ENCODE measurements at places on chromosomes 12 and 14.
A peak's percentile ranks its signal among the peaks of the same experiment; 100 is the strongest.

- no peak for DNase-seq
These were observed 269.5 kb downstream of the FBXL14 start for GRCh38 chr12:1324910-1325309.

DNA sequence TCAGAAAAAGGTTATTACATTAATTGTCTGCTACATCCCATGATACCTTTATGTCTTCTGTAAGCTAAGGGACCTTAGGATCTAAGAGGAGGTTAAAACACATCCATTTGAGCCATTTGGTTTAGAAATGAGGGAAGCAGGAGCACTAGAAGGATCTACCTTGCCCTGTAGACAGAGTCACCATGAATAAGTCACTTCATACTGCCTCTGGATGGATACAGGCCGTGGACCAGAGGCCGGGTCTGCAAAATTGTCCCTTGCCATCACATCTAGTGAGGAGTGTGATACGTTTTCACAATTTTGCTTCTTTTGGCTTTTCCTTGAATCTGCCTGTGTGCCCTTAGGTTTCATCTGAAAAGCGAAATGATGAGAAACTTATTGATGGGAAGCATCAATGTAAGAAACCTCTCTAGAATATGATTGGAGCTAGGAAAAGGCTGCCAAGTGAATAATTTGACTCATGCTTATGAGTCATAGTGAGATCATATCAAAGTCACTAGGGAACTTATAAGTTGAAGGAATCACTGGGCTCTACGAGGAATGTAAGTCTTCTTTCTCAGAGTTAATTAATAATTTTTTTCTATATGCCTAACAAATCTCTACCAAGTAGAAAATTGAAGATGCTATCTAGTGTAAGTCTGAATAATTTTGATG, 10.8 kb downstream of the GLRX5 start:
- no peak for DNase-seq

DNA sequence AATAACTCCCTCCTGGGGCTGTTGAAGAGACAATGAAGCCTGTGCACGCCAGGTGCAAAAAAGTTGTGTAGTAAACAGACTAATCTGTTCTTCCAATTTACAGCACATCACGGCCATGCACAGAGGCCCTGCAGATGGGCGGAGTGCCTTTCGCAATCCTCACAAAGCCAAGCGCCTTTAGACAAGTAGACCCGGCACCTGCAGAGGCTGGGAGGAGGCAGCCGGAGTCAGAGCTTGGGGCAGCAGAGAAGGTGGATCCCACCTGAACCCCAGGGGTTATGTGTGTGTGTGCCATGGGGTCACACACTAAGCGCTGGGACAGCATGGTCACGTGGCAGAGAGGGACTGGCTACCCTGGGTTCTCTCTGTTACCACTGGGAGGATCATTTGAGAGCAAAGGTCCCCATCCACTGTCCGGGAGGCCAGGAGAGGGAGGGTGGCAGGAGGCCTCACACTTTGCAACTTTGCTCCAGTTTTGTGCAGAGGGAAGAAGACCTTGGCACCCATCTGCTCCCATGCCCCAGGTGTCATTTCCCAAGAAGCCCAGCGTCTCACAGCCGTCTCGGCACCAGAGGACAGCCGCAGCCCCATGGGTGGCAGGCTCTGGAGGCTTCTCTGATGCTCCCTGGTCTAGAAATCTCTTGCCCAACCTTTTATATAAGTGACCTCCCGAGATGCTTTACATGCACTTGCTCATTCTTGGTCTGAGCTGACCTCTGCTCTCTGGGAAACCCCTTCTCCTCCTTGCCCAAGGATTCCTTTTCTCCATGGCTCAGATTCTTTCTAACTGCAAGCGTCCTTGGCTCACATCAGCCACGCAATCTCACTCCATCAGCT, 80.0 kb upstream of the DICER1 start:
- DNase-seq: no peak

GRCh38 chr14:90644882-90645281, 171.3 kb downstream of the TTC7B start:
- no peak for DNase-seq

DNA sequence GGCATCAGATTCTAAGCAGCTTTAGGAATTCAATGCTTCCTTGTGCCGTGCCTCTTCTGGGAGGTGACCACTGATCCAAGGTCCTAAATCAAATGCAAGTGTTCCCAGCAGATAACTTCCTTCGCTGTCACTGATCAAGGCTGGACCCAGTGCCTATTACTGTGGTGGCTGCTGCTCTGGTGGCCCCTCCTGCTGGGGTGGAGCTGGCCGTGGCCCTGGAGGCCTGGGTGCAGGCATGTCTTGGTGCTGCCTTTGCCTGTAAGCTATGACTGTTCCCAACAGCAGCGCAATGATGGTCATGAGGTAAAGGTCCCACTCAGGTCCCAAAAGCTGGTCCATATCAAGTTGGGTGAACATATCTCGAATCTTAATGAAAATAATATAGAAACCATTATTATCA, 56.8 kb downstream of the SEL1L start:
- DNase-seq: no peak

DNA sequence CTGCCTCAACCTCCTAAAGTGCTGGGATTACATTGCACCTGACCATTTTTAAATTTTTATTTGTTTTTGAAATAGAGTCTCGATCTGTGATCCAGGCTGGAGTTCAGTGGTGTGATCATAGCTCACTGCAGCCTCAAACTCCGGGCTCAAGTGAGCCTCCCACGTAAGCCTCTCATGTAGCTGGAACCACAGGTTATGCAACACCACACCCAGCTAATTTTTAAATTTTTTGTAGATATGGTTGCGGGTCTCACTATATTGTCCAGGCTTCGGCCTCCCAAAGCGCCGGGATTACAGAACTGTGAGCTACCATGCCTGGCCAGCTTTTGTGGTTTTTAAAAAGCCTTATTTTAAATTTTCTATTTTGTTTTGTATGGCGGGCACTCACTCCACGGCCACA, 2.2 kb upstream of the DRAM1 start:
- no peak for DNase-seq

GRCh38 chr14:67526676-67527459, 6.2 kb upstream of the PLEKHH1 start:
- peak; percentile 16 for DNase-seq

GRCh38 chr14:99143793-99144192, 128.2 kb downstream of the BCL11B start:
- DNase-seq: no peak

DNA sequence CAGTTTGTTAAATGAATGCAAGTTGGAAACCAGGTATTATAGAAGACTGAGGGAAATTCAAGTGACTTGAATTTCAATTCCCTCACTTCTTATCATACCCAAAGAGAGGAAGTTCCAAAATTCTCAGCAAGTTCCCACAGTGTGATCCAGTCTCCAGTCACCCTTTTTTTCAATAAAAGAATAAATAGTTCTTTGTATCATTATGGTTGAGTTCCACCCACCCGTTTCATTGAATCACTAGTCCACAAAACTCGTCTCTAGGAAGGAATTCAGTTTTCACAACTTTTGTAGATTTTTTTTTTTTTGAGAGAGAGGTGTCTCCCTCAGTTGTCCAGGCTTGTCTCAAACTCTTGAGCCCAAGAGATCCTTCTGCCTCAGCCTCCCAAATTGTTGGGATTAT, 1.6 kb upstream of the TMEM30B start:
- DNase-seq: no peak

DNA sequence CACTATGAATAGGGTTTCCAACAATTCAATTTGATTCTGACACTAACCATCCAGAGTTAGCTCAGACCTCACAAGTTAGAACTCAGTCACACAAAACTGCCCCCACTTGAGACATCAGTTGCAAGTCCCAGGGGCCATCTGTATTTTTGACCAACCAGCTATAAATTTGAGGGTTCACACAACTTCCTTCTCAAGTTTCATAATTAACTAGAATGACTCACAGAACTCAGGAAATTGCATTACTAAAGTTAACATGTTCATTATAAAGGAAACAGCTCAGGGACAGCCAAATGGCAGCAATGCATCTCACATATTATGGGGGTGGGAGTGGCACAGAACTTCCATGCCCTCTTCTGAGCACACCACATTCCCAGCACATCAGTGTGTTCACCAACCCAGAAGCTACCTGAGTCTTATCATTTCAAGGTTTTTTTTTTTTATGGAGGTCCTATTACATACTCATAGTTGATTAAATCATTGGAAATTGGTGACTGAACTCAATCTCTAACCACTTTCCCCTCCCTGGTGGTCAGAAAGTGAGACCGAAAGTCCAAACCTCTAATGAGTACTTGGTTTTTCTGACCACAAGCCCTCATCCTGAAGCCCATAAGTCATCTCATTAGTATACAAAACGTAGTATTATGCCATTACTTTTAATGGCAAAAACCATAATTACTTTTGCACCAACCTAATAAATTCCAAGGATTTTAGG, 1721.5 kb upstream of the SEL1L start:
- no peak for DNase-seq

- DNase-seq: no peak
These were observed 55.1 kb upstream of the FRMD6 start for GRCh38 chr14:51596488-51597117.

GRCh38 chr14:104429291-104429861, 150.2 kb upstream of the C14orf180 start:
- DNase-seq: no peak

GRCh38 chr12:112380663-112381405, 1.4 kb downstream of the HECTD4 start:
- DNase-seq: peak; percentile 49

DNA sequence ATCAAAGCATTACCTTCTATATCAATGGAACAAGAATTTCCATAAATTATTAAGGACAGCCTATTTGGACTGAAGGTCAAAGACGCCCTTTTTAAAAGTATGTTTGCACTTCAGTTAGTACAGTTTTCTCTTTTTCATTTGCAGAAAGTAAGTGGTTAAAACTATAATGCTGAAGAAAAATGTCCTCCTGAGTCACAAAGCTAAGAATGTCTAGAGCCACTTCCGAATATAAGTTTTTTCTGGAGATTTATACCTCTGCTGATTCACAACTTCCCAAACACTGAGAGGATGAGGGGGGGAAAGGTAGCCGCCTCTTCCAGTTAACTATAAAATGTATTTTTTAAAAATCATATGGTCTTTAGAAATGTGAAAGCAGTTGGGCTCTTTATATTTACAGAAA, 84.9 kb downstream of the DUSP6 start:
- DNase-seq: no peak

GRCh38 chr14:24436355-24437019, 6.1 kb downstream of the SDR39U1 start:
- DNase-seq: peak; percentile 22

DNA sequence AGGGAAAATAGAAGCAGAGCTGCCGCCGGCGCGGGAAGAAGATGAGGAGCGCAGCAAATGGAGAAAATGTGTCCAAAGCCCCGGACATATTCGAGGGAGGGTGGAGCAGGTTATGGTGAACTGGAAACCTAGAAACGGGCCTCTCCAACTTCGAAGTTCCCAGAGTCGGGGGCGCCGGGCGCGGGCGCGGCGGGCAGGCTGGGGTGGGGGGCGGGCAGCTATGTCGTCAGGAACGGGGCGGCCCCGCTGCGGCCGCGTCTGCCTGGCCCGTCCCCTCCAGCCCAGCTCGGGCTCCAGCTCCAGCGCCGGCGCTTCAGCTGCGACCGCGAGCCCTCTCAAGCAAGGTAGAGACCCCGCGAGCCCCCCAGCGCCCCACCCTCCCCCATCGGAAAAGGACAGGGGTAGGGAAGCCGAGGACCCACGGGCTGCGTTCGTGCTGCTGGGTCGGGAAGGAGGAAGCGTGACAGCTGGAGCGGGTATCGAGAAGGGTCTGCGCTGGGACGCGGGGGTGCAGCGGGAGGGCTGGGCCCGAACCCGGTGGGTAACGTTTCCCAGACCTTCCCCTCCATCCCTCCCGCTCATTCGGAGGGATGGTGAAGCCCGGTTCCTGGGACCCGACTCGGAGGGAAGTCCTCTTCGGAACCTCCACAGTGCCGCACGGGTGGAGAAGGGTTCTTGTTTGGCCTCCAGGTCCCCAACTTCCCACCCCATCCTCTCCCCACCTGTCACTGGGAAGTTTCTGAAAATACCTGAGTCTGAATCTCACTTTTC, 1.0 kb downstream of the DGKA start:
- peak; percentile 48 for DNase-seq

GRCh38 chr12:130825771-130826150, 13.3 kb downstream of the STX2 start:
- DNase-seq: no peak

DNA sequence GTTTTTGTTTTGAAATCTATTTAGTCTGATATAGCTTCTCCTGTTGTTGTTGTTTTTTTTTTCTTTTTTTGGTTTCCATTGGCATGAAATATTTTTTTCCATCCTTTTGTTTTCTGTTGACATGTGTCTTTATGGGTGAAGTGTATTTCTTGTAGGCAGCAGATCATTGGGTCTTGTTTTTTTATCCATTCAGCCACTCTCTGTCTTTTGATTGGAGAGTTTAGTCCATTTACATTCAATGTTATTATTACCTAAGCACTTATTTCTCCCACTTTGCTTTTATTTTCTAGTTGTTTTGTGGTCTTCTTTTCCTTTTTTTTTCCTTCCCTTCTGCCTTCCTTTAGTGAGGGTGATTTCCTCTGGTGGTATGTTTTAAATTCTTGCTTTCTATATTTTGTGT, 193.6 kb upstream of the TMEM260 start:
- DNase-seq: no peak

GRCh38 chr14:88834883-88835431, 10.5 kb downstream of the TTC8 start:
- DNase-seq: no peak

DNA sequence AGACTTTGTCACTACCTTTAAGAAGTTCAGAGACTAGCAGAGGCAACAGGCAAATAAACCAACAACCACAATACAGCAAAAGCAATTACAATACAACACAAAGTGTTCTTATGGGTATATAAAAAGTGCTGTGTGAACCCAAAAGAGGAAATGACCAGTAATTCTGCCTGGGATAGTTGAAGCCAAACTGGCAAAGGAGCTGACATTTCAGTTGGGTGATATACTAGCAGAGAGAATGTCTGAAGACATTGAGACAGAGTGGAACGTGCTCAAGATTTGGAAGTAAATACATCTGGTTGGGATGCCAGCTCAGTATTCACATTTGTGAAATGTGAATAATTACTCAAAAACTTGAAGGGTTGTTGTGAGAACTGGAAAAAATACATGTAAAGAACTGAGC, 80.6 kb upstream of the GTF2A1 start:
- no peak for DNase-seq

GRCh38 chr14:101726295-101726953, 35.1 kb upstream of the PPP2R5C start:
- no peak for DNase-seq

DNA sequence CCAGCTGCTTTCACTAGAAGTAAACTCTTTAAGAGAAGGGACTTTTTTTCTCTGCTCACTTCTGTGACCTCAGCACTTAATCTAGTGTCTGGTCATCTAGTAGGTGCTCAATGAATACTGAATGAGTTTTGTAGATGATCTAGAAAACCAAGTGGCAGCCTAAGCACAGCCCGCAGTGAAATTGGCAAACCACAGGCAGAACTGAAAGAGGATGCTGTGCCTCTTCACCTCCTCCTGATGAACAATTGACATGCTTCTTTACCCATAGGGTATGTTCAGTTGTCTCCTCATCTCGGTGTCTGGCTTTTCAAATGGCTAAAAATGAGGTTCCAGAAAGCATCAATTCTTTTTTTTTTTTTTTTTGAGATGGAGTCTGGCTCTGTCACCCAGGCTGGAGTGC, 399.5 kb downstream of the RMST start:
- DNase-seq: no peak

Data from anterior cingulate cortex (tissue), 58 donors.